B cell (primary cell): ENCODE measurements at places on chromosomes 11 and 22. TPM values are rescaled to one million over a fixed set of nuclear protein-coding genes. Genes with fewer than 3 reads are reported as not detected.

The OR52I1 gene
- polyA plus RNA-seq, result not detected in 2 replicates

DNA sequence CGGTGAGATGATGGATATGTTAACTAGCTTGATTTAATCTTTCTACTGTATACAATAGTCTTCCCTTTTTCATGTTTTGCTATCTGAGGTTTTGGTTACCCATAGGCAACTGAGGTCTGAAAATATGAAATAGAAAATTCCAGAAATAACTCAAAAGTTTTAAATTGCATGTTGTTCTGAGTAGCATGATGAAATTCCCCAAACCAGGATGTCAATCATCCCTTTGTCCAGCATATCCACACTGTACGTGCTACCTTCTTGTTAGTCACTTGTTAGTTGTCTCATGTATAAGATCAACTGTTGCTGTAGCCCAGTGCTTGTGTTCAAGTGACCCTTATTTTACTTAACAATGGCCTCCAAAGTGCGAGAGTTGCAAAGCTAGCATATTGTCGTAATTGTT lies 21.2 kb upstream of the OR10W1 start:
- no peak for DNase-seq

- no peak for DNase-seq
These were observed 48.4 kb downstream of the PDE2A start for GRCh38 chr11:72625691-72626413.

GRCh38 chr11:69958308-69958707 lies 119.8 kb upstream of the ANO1 start:
- no peak for DNase-seq

DNA sequence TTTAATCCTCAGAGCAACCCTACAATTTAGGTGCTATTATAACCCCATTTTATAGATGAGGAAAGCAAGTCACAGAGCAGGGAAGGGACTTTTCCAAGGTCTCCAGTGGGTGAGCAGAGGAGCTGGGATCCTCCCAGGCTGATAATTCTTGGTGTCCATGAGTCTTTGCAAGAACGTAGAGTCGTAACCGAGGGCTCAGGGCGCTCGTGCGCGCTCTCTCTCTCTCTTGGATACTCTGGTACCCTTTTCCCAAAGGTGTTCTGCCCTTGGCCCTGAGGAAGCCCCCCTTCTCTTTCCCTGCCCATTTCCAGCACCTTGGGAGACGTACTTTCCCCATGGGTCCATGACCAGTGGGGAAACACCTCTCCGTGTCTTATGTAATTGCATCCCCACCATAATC lies 5.2 kb upstream of the ZP1 start:
- no peak for DNase-seq

- DNase-seq, result no peak
These were observed 1.8 kb downstream of the RASSF10 start for GRCh38 chr11:13010749-13011465.

GRCh38 chr22:47798229-47798628 lies 1035.8 kb downstream of the TBC1D22A start:
- no peak for DNase-seq

The MN1 gene
- polyA plus RNA-seq, result 0.12 and 0.17 TPM in 2 replicates

DNA sequence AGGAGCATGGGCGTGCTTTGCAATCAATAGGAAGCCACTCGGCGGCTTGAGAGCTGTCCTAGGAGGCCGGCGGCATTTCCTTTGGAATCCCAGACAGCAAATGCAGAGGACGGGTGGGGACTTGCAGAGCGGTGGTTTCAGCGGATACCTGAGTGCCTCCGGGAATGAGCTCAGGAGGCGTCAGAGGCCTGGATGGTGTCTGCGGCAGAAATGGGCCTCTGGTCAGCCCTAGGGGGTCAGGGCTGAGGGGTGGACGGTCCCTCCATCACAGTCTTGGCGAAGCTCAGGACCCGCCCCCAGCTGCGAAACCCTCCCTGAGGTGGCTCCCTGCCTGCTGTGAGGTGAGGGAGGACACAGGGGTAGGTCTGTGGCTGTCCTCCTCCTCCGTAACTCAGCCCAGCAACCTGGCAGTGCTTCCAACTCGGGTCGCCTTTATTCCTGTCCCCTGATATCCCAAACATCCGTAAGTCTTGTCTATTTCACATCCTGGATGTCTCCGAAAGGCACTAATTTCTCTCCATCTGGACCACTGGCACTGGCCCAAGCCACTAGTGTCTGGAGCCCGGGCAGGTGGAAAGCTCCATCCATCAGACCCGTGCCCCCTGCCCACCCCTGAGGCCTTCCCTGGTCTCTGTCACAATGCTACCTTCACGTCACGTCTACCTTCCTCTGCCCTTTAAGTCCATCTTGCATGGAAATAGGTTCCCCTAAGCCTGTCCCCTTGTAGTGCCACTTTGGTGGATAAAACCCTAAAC lies 686.6 kb downstream of the BRD1 start:
- DNase-seq, result no peak

GRCh38 chr11:64458997-64459396 lies 100.0 kb downstream of the RPS6KA4 start:
- DNase-seq, result no peak

DNA sequence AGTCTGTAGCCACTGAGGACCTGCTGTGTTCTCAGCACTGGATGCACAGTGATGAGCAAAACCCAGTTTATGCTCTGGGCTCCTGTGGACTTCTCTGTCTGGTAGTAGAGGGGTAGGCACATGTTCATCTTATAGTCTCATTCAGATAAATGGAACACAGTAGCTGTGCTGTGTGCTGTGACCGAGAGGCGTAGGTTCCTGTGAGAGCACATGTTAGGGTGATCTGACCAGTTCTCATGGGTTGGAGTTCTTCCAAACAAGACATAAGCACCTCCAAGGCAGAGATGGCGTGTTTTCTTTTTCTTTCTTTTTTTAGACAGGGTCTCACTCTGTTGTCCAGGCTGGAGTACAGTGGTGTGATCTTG lies 154.8 kb upstream of the RASSF10 start:
- DNase-seq, result no peak

DNA sequence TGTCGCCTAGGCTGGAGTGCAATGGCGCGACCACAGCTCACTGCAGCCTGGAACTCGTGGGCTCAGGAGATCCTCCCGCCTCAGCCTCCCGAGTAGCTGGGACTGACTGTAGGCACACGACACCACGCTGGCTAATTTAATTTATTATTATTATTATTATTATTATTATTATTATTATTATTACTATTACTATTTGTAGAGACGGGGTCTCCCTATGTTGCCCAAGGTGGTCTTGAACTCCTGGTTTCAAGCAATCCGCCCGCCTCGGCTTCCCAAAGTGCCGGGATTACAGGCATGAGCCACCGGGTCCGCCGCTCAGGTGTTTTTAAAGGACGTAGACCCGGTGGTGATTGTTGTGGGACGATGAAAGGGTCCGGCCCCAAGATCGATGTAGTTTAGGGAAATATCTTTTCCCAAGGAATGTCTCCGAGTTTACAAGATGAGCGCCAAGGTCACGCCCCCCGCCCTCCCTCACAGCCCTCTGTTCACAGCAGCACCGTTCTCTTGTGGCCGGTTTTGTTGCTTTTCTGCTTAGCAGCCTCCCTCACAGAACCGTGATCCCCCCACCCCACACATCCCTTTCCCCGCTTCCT lies 728 bp upstream of the POGLUT3 start:
- DNase-seq, result no peak

DNA sequence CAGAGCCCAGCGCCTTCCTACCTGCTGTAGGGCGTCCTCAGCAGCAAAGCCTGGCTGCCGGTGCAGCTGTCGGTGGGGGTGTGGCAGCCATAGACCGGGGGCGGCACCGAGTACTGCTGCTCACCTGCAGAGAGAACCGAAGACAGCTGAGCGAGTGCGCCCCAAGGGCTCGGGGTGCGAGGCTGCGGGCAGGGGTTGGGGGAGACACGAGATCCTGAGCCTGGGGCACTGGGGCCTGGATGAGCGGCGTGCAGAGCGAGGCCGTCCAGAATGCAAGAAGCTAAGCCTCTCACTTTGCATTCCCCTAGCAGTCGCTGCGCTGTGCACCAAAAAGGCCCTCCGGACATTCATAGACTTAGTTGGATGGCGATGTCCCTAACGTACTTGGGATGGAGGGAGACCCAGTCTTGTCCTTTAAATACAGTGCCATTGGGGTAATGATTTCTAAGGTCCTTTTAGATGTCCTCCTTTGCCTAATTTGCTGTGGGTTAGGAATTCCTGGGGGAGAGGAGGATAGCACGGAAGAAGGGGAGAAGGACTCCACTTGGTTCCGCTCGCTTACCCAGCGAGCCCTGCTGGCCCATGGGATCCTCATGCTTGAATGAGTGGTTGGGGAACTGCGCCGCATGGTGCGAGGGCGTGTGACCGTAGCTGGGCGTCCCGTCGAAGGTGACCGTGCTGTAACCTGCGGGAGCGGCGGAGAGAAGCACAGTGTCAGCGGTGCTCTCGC lies 7.2 kb downstream of the WT1 start:
- DNase-seq, result no peak

The UBQLNL gene
- polyA plus RNA-seq, result 1.8 and 1.9 TPM in 2 replicates

DNA sequence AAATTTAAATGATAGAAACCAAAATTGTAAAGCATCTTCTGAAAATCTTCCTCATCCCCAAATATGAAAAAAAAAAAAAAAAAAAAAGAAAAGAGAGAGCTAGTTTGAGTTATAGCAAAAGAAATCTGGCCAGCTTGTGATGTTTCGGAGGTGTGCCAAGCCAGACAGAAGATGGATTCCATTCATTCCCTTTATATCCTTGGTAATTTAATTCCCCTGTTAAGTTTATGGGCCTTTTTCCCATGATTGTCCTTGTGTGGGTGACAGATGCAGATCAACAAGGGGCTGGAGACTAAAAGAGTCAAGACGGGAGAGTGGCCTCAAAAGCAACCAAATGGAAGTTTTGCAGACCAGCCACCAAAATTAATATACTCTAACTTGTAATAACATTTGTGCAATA lies 47.6 kb upstream of the PARVA start:
- DNase-seq, result no peak

The DNAJB7 gene
- not detected in 2 replicates for polyA plus RNA-seq

DNA sequence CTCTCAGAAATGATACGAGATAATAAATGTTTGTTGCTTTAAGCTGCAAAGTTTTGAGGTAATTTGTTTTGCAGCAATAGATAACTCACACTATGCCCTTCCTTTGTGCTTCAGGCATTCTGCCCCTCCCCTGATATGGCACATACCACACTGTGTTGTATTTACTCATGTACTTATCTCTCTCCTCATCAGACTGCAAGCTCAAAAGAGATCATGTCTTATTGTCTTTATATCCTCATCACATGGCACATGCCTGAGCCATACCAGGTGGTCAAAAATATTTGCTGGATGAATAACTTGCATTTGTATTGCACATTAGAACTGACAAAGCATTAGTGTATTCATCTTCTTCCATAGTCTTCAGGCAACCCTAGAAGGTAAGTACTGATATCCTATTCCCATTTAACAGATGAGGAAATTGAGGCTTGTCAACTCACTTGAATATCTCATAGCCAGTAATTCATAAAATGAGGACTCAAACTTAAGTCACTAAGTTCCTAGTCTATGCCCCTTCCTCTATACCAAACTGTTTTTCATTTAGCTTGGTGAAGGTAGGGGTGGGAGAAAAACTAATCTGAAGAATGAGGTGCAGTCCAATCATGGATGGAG lies 83.9 kb upstream of the EED start:
- DNase-seq, result no peak

- no peak for DNase-seq
These were observed 6.0 kb upstream of the CLCF1 start for GRCh38 chr11:67379061-67380058.

DNA sequence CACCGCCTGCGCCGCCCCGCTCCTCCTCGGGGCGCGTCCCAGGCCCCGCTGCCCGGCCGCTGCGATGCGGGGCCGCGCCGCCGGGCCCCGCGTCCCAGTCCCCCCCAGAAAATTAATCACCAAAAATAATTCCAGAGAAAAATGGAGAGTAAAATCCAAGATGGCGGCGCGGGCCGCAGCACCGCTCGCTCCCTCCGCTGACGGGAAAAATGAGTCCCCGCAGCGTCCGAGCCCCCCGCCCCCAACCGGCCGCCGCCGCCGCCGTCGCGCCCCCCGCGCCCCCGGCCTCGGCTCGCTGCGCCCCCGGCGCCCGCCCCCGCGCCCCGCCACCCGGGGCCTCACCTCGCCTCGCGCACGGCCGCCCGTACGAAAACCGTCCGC lies at the start of gene KMT5B:
TSS of gene KMT5B (minus strand) at position 162 of the 381 bp plus-strand sequence. CDS start 23,220 bp downstream, outside the sequence.
- DNase-seq, result no peak

The APOA1 gene
- polyA plus RNA-seq, result 0.46 and 0.56 TPM in 2 replicates

DNA sequence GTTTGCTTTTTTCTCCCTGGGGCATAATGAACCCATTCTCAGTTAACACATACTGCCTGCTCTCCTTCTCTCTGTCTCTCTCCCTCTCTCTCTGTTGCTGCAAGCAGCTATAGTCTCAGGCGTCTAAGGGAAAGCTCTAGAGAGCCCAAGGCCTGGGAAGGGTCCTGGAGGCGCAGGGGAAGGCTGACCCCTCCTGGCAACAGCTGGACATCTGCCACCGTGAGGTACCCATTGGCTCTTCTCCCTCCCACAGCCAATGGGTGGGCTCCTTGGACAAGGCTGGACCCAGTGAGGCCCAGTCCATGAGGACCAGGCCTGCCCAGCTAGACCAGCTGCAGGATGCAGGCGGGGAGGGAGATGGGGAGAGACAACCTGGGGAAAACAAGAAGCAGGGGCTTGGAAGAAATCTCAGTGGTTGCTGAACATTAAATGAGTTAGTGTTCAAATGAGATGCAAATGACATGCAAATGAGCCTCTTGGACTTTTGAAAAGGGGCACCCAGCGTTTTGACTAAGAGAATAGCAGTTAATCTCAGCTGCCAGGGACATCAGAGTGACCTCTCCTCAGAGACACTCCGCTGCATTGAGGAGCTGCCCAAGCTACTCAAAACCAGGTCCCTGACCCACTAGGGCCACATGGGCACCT lies 349.7 kb downstream of the BUD13 start:
- no peak for DNase-seq

DNA sequence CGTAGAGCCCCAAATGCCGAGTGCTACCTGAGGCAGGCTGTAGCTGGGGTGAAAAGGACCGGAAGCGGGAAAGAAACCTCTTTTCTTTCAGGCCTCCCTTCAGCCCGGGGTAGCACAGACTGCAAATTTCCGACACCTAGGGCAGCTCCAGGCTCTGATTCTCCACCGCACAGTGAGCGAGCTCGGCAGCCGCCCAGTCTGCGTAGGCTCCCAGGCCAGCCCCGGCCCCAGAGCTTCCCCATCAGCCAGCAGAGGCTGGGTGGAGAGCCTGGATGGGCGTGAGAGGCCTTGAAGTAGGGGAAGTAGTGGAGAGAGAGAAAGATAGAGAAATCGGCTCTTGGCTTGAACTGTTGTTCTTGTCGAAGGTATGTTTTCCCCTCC lies 9.3 kb upstream of the PAX6 start:
- no peak for DNase-seq

- no peak for DNase-seq
These were observed 3.1 kb downstream of the APOL4 start for GRCh38 chr22:36198536-36198935.

- no peak for DNase-seq
These were observed 403.6 kb downstream of the MN1 start for GRCh38 chr22:27397954-27398342.

The MYO7A gene
- 0.03 TPM in 2 replicates for polyA plus RNA-seq

The SPTBN2 gene
- 1.2 and 2.1 TPM in 2 replicates for polyA plus RNA-seq
